Activated T-helper 1 cell treated with anti-CD3 and anti-CD28 coated beads, Interleukin-12 subunit alpha, Interleukin-12 subunit beta, Interleukin-2, Interleukin-4 antibody, amounts not matched to agents 30 ng/mL and 10 ng/mL and 1 ng/mL, durations not matched to agents 14 hours and 24 hours and 36 hours (primary cell): ENCODE measurements at places on chromosomes 2 and 18. TPM values are rescaled to one million over a fixed set of nuclear protein-coding genes. Genes with fewer than 3 reads are reported as not detected.

GRCh38 chr2:176854062-176854461, 358.5 kb upstream of the HNRNPA3 start:
- DNase-seq, result no peak

GRCh38 chr2:75522543-75523312, 38.0 kb downstream of the EVA1A start:
- DNase-seq, result no peak

DNA sequence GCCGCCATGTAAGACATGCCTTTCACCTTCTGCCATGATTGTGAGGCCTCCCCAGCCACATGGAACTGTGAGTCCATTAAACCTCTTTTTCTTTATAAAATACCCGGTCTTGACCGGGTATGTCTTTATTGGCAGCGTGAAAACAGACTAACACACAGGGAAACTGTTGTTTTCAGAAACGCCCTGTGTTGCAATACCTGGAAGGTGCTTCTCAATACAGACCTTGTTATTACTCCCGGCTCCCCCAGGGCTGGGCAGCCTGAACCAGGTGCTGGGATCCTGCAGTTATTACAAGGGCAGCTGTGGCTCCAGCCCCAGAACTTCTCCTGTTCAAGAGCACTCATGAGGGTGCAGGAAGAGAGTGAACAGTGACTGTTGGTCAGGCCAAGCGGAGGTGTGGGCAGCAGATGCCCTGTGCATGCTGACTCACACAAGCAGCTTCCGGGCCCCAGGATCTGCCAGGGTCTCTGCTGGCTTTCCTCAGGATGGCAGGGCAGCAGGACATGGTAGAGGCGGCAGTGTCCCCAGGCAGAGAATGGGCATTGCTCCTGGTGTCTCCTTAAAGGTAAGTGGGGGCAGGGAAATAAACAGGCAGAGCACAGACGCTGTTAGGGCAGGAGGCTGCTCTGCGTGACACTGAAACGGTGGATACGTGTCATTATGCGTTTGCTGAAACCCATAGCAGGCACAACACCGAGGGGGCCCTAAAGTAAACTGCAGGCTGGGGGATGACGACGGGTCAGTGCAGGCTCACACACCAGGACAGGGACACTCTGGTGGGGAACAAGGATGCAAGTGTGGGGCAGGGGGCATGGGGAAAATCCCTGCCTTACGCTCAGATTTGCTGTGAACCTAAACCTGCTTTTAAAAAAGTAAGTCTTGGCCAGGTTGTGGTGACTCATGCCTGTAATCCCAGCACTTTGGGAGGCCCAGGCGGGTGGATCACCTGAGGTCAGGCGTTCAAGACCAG, 89.1 kb downstream of the NDUFA10 start:
- DNase-seq, result no peak

DNA sequence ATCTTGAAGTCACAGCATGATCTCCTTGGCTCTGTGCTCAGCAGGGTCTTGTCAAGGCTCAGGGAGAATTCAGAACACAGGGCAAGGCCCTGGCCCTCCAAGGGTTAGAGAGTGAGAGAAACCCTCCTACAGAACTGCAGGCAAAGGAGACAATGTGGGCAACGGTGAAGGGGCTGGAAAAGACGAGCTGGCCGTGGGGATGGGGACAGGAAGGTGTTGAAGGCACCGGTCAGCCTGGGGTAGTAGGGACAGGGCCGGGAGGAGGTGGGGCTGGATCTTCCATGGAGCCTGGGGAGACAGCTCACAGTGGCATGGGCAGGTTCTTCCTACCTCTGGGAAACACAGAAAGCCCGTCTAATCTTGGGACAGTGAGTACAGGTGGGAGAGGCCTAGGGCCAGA, 92.2 kb upstream of the MCFD2 start:
- no peak for DNase-seq

GRCh38 chr2:130843321-130843985, 6.7 kb downstream of the ARHGEF4 start:
- no peak for DNase-seq

GRCh38 chr18:79259218-79259617, 136.5 kb upstream of the NFATC1 start:
- no peak for DNase-seq

DNA sequence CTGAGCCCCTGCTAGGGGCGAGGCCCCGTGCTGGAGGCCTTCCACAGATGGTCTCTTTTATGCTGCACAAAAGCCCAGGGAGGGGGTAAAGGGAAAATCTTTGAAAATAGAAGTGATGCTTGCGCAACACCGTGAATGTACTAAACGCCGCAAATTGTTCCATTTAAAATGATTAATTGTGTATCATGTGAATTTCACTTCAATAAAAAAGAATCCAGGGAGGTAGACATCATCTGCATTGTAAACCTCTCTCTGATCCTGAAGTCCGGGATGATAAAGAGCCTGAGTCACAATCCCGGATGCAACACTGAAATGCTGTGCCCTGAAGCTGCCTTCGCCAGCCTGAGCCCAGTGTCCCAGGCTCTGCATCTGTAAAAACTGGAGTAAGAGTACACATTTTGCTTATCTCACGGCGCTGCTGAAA, 107.7 kb upstream of the PPP1CB start:
- DNase-seq, result no peak

GRCh38 chr2:14927021-14927564, 294.6 kb downstream of the LRATD1 start:
- no peak for DNase-seq

DNA sequence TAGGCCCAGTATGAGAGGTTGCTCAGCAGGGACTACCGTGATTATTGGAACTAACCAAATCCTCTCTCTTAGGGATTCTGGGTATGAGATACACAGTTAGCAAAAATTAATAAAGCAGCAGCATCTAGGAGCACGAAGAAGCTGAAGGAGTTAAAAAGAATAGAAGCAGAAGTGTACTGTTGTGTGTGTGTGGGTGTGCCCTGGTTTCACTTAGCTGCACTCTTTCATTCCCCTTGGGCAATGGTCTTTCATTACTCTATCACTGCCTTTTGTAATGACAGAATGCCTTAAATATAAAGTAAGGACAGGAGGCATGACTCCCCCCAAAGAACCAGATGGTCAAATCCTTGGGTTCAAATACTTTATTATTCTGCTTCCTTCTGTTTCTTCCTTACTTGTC, 115.9 kb upstream of the CD302 start:
- no peak for DNase-seq

DNA sequence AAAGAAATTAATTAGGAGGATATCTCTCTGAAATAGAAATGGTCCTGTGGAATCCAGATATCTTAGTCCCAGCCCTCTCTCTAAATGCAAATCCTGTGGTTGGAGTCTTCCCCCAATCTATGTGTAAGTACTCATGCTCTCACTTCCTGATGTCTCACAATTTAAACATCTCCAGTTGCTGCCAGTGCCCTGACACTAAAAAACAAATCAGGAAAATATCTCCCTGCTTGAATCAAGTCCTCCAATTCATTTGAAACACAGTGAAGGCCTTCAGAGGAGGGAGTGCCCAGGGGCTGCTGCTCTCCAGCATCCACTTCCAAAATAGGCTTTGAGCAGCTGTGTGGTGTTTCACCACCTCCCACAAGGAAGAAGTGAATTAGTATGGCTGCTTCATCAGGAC, 413.8 kb downstream of the RAD51AP2 start:
- DNase-seq, result no peak

DNA sequence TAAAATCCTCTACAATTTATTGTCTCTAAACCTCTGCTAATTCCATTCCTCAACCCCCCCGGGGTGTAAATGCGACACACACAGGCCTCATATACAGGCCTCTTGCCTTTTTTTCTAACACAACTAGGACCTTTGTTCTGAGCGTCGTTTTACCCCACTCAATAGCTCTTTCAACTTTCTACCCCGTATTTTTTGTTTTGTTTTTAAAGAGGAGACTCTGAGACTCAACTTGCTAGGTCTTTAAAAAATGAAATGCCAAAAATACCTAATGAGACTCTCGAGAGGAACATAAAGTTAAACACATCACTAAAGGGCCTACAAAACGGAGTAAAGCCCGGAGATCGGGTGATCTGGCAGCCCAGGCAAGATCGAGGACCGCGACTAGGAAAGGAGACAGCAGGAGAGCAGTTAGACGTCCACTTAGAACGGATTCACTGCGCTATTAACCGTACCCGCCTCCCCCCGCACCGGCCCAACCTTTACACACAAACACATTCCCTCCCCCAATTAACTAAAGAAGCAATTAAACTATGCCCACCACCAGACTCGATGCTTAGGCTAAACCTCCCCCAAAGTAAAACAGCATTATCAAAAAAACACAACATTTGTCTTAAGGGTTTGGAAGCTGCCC, 1.7 kb downstream of the TRIP12 start:
- DNase-seq, result no peak

DNA sequence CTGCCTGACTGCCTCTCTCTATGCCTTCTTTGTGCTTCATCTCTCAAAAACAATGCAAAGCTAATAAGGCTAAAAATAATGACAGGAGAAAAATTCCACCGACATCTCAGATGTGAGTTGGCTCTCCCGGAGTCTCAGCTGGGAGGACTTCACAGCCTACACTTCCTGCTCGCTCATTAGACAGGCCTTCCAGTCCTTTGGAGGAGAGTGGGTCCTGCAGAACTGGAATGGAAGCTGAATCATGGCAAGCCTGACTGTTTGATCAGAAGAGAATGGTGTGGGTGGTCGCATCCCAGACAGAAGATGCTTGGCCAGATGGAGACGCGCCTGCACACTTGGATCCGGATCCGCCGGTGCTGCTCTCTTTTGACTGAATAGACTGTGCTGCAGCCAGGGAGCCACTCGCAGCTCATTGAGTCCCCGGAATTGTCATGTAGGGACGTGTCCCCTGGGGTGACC, 49.7 kb downstream of the TRIB2 start:
- DNase-seq, result no peak

DNA sequence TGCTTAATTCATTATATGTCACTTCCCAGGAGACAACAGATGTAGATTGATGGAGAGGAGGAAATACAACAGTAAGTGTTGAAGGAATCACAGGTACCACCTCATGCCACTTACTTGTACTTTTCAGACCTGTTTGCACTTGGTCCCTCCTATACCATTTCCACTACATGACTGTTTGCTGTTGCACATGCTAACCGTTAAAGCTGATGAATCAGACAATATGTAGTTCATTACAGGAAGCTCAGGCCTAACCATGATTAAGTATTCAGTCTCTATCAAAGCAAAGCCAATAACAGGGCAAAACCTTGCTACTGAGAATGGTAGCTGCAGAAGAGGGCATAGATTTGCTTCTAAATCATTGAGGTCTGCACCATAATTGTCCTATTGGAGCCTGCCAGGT, 30.2 kb upstream of the GRP start:
- DNase-seq, result no peak

Gene TUBA3E
- not detected in 2 replicates for total RNA-seq

Gene PLEK
- 3.2 TPM in 2 replicates for total RNA-seq

Gene ALPI
- not detected in 2 replicates for total RNA-seq

Gene INPP1
- total RNA-seq, result 7.7 and 9.8 TPM in 2 replicates

Gene OXER1
- total RNA-seq, result 0.12 and 0.21 TPM in 2 replicates

Gene C2orf68
- total RNA-seq, result 36.3 and 36.7 TPM in 2 replicates
